AG04450 (cell line): ENCODE measurements at places on chromosomes 3 and 15.
A peak's percentile ranks its signal among the peaks of the same experiment; 100 is the strongest.

DNA sequence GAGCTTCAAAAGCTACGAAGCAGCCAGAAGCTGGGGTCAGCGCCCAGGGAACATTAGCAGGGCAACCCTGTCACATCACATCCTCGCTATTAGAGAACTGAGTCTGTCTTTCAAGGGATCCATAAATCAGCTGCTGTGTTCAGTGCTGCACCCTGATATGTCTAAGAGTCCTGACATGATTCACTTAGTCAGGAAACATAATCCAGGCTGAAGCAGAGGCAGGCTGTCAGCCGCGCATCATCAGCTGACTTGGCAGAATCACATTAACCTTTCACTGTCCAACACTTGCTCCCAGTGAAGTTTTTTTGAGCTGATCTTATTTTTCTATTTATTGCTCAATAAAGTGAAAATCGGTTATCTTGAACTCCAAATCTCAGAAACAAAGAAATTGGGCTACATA is 23.5 kb downstream of the MYH15 start:
- DNase-seq, result no peak

- no peak for DNase-seq
These were observed 307.1 kb downstream of the VPS13C start for GRCh38 chr15:61753018-61753710.

- DNase-seq, result no peak
These were observed 78.2 kb downstream of the NEDD4 start for GRCh38 chr15:55915221-55915620.

DNA sequence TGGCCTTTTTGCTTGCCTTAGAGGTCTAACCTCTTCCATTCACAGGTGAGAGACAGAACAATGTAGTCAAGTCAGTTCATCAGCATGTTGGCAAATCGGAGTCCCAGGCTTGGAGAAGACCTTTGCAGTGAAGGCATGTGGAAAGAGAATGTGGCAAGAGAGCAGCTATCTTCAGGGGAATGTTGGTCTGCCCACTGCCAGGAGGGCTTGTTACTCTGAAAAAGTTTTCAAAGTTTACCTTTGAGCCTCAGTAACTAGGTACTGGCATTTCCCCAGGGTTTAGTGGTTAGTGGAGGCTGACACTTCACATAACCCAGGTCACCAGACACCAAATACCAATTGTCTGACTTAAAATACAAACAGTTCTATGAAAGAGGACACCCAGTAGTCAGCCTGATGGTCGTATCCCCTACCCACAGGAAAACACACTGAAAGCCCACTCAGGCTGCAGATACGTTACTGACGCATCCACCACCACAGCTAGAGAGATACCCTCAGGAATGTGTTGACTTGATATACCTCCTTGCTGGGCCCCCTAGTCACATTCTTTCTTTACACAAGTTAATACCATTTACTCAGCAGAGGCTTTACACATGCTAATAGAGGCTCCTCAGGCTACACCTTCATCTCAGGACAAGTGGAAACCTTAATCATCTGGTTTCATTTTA is 9.7 kb upstream of the ARID3B start:
- DNase-seq, result peak; percentile 89

GRCh38 chr3:177448987-177449359 is 251.7 kb upstream of the TBL1XR1 start:
- no peak for DNase-seq

GRCh38 chr3:29585368-29585767 is 304.5 kb downstream of the RBMS3 start:
- no peak for DNase-seq

DNA sequence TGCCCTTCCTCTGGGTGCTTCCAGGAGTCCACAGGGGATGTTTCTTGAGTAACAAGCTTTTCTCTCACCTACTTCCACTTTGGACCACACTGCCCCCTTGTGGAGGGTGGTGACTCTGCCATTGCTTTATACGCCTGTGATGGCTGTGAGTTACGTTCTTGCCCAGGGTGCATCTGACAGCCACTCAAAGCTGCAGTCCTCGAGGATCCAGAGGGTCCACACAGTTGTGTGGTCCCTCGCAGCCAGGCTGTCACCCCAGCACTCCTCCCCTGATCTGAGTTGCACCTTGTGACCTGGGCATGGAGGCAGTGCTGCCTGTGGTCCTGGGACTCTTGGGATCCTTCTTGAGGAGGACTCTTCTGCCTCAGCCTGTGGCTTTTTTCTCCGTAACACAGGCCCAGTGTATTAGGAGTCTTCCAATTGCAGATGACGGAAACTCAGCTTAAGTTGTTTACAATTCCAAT is 23.4 kb downstream of the FOXL2 start:
- peak; percentile 67 for DNase-seq

DNA sequence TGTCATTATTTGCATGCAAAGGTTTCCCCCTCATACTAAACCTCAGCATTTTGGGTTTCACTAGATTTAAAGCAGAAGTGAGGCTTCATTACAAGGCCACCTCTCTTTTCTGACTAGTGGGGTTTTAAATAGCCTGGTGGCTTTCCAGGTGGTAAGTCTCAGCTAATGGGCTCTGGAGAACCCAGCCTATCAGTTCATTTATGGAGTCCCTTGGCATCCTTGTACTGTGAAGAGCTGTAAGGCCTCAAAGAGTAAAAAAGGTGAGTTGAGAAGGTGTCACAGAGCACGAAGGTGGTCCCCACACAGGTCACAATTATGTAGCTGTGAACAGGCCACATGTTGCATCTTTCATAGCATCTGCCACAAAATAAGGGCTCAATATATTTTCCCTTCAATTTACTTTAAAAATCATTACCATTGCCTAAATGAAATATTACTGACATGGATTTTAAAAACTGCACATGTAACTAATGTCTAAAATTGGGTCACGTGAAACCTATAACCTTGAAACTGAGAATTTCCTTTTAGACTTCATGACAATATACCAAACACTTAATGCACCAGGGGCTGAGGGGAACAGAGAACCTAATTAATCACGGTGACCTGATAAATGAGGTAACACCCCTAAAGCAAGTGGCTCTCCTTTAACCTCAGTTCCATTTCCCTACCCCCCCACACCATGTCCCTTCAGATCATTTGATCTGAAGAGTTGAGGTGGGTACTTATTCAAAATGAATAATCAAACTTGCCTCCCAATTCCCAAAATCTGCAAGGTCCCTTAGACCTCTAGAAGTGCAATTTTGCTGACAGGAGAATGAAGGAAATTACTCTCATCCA is 1.3 kb downstream of the NGLY1 start:
- no peak for DNase-seq

- DNase-seq, result no peak
These were observed 37.2 kb upstream of the TM4SF1 start for GRCh38 chr3:149414557-149415231.

GRCh38 chr3:148221303-148221702 is 476.4 kb upstream of the AGTR1 start:
- DNase-seq, result no peak

- no peak for DNase-seq
These were observed 98.2 kb upstream of the PTPRG start for GRCh38 chr3:61463191-61463590.

- DNase-seq, result no peak
These were observed 8.3 kb downstream of the ZNF710 start for GRCh38 chr15:90009301-90010022.

DNA sequence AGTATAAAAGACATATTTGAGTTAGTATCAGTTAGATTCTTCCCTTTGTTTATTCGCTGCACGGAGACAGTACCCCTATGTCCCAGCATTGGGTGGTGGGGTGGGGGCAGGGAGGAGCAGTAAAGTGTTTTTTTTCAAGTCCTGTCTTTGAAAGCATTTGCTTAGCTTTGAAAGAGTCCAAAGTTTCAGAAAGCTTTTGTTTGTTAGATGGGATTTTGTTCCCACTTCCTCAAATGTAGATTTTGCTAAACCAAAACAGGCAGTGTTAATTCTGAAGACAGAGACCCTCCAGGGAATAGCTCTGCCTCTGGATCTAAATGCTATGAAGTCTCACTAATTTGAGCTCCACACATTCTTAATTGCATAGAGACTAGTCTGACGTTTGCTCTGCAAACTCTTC is 114.6 kb upstream of the KCNAB1 start:
- no peak for DNase-seq

DNA sequence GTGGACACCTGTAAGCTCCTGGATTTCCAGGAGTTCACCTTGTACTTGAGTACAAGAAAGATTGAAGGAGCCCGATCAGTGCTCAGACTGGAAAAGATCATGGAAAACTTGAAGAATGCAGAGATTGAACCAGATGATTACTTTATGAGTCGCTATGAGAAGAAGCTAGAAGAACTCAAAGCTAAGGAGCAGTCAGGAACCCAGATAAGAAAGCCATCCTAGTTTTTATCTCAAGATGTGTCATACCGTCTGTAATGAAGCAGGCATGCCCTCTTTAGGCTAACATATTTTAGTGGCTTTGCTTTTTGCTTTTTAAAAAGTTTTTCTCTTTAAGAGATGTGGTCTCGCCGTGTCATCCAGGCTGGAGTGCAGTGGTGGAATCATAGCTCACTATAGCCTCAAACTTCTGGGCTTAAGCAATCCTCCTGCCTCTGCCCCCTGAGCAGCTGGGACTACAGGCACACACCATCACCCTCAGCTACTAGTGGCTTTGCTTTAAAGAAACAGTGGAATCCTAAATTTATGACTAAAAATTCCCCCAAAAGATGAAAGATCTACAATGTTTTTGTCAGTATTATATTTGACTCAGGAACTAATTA is 28.1 kb downstream of the EXOG start:
- DNase-seq, result no peak

DNA sequence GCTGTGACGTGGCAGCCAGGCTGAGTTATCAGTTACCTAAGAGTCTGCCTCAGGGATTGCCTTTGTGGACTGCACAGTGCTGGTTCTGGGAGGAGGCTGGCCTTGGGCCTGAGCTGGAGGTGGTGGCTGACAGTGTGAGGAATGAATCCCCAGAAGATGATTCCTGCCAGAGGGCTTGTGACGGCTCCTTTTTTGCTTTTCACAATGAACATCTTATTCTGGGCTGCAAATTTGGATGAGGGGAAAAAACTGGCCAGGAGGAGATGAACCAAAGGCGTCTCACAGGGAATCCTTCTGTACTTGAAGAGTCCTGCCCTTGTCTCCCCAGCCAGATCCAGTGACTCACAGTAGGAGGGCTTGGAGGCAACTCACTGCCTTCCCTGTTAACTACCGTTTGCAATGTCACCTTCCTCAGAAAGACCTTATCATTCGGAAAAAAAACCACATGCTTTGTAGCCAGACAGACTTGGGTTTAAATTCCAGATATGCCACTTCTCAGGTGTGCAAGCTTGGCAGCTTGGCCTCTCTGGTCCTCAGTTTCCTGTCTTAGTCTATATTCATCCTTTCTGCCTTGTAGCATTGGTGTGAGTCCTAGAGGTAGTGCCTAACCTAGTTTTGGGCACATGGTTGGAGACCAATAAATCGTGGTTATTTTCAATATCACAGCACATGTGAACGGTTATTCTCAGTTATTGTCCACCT is 19.1 kb downstream of the ST6GAL1 start:
- DNase-seq, result no peak

DNA sequence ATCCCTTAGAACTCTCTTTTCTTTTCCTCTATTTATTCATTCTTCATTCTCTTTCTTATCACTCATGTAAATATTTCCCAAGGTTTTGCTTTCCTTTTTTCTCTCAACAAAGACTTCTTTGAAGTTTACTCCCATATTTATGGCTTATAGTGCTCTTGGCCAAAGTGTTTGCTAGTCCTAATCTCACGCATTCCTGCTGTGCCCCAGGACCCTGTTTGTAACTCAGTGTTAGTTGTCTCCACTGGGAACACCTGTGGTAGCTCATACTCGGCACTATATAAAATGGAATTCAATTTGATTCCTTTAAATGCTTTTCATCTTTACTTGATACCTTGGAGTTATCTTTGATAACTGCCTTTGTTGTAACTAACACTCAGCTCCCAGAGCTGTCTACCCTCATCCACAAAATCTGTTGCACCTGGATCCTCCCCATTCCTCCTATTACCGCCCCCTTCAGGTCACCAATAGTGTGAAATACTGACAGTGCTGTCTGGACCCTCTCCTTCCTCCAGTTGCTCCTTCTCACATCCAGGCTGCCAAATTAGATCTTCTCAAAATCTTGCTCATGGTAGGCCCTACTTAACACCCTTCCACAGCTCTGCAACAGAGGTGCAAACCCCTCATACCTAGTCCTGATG is 76.8 kb downstream of the TIGIT start:
- DNase-seq, result no peak

DNA sequence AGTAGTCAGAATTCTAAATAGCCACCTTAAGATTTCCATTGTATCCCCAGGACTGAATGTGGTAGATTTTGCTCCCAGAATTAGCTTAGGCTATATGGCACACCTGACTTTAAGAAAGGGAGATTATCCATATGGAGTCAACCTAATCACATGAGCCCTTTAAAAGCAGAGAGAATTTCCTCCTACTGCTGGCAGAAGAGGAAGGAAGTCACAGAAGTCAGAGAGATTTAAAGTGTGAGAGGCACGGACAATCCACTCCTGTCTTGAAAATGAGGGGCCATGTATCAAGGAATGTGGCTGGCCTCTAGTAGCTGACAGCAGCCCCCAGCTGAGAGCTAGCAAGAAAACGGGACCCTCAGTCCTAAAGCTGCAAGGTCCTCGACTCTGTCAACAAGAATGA is 26.8 kb downstream of the LRRC31 start:
- no peak for DNase-seq

DNA sequence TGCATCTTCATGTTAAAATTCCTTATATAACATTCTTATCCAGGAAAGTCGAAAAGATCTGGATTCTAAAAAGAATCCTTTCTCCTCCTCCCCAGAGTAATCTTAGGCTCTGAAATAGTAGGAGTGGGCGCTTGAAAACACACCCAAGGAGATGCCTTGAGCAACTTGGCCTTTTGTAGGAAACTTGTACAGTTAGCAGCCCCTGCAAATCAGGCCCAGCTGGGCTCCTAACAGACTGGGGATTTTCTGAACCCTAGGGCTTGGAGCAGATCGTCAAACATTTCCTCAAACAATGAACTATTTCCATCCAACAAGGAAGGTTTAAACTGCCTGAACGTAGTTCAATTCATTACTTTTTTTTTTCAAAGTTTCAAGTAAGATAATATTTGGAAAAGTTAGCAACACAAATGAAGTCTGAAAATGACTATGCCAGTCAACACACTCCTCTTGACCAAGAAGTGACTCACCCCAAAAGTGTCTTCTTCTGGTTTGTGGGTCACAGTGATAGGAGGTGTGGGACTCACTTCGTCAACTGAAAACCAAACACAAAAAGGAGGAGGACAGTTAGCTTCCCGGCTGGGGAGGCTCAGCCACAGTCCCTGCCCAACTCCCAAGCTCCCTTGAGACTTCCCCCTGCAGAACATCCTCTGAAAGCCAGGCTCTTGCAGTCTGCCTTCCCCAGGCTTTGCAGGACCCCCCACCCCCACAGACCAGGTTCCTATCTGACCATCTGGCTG is 129.7 kb downstream of the NTRK3 start:
- no peak for DNase-seq

DNA sequence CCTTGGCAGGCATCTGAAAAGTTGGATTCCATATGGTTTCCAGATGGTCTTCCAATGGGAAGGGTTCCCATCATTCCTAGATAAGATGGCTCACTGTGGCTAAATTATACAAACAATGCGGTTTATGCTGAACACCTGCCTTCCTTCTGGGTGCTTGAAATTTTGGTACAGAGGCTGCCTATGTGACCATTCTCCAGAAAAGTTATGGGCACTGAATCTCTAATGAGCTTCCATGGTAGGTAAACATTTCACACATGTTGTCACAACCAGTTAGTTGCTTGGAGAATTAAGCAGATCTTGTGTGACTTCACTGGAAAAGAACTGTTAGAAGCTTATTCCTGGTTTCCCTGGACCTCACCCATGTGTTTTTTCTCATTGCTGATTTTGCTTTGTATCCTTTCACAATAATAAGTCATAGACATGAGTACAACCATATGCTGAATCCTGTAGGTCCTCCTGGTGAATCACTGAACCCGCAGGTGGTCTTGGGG is 30.1 kb downstream of the PLOD2 start:
- no peak for DNase-seq

- DNase-seq, result no peak
These were observed 16.9 kb downstream of the NR2F2 start for GRCh38 chr15:96347181-96348111.
